ENCODE measurements at places on chromosomes 2 and 18.
A peak's percentile ranks its signal among the peaks of the same experiment; 100 is the strongest.

DNA sequence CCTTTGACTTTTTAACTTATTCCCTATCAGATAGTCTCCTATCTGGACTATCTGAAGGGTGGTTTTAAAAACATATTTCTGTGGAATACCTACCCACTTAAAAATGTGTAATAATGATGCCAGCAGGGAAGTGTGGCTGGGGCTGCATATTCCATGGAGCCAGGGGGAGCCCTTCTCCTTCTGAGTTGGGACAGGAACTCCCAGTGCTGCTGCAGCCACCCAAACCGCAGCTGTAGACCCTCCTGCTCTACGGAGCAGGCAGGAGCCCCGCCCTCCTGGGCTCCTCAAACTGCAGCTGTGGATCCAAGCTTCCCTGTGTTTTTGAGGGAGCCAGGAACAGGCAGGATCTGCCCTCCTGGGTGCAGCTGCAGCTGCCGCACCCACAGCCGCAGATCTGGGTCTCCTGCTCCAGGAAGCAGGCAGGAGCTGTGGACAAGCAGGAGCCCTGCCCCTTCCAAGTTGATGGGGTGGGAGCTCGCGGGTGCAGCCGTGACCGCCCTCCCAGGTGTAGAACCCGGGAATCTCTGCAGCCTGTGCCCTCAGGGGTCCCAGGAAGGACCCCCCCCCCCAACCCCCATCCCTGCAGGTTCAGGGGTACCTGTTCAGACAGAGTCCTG is 57.8 kb downstream of the PDK1 start:
- DNase-seq, result no peak

DNA sequence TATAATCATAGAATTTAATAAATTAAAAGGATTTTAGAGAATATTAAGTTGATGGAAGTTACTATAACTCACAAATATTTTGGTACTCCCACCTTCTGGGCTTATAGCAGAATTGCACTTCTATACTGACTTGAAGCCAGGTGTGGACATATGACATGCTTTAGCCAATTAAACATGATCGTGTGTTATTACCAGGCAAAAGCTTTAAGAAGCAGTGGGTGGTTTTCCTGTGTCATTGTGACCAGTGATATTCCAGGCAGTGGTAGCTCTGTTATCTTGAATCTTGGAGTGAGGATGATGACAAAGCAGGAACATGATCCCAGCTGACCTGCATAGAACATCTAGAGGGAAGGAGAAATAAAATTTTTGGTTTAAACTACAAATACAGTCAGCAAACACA is 370.9 kb upstream of the ZEB2 start:
- DNase-seq, result no peak

- peak; percentile 33 for DNase-seq
Measured at GRCh38 chr2:68715353-68716041, 19.1 kb upstream of the ARHGAP25 start.

DNA sequence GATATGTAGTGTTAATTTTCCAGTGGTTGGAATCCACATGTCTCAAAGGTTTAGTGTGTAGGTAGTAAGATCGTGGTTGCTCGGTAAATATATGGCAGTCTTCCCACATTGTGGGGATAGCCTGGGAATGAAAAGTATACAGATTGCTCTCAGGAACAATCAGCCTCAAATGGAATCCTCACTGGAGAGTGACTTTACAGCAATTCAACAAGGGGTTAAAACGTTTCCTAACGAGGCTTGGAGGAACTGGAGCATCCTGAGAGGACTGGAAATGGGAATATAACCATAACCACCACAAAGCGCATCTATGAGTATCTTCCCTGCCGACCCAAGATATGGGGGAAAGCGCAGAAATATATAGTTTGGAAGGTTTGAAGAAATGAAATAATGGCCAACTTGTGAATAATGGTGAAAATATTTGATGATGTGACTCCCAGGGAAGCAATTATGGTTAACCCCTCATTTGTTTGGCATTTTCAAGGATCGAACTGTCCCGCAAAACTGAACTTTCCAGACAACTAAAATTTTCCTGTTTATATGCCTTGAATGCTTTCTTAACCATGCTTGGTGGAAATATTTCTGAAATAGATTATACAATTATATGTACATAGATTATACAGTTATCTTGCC is 100.7 kb upstream of the FOSL2 start:
- no peak for DNase-seq

- no peak for DNase-seq
Measured at GRCh38 chr2:53312721-53313120, 454.9 kb upstream of the CHAC2 start.

GRCh38 chr2:113341191-113341869 is 62.6 kb upstream of the PAX8 start:
- DNase-seq, result no peak

GRCh38 chr2:228507231-228507824 is 325.8 kb upstream of the SPHKAP start:
- no peak for DNase-seq

GRCh38 chr18:32459361-32460101 is 11.2 kb downstream of the GAREM1 start:
- no peak for DNase-seq

DNA sequence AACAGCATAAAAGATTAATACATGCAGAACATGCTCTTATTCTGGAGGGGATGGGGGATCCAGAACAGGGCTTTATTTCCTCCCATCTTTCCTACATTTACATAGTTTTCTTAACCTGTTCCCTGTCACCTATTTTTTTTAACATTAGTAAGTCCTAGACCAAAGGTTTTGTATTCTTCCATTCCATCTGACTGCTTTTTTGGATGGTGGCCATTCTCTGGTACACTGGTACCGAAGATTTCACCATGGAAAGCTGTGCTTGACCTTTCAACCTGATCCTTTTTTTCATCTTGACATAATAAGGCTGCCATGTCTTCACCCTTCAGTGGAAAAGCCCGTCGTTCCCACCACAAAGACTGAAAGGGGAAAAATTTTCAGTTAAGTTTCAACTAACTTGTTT is 20.4 kb downstream of the RPE start:
- DNase-seq, result no peak

GRCh38 chr2:240687045-240687740 is 4.5 kb upstream of the AQP12A start:
- no peak for DNase-seq

DNA sequence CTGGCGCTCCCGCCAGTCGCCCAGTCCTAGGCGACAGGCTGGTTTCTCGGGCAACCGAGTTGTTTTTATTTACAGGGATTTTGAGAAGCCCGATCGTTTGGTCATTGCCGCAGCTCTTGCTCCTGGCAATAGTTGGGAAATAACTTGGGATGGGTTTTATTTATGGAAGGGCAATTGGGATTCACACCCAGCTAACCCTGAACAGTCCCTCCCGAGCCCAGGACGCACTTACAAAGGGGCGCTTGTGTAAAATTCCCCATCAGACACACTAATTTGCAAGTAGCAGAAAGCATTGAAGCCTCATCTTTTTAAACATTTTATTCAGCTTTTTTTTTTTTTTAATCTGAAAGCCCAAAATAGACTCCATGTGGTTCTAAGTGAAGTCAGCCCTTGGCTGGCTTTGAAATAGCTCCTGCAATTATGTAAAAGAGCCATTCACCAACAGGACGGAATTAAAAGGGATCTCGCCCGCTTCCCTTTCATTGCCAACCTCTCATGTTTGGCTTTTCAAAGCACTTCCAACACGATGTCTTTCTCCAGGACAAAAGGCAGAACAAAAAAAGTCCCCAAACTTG is 3.6 kb upstream of the GBX2 start:
- no peak for DNase-seq

GRCh38 chr2:207238831-207239701 is 73.3 kb upstream of the KLF7 start:
- peak; percentile 11 for DNase-seq

DNA sequence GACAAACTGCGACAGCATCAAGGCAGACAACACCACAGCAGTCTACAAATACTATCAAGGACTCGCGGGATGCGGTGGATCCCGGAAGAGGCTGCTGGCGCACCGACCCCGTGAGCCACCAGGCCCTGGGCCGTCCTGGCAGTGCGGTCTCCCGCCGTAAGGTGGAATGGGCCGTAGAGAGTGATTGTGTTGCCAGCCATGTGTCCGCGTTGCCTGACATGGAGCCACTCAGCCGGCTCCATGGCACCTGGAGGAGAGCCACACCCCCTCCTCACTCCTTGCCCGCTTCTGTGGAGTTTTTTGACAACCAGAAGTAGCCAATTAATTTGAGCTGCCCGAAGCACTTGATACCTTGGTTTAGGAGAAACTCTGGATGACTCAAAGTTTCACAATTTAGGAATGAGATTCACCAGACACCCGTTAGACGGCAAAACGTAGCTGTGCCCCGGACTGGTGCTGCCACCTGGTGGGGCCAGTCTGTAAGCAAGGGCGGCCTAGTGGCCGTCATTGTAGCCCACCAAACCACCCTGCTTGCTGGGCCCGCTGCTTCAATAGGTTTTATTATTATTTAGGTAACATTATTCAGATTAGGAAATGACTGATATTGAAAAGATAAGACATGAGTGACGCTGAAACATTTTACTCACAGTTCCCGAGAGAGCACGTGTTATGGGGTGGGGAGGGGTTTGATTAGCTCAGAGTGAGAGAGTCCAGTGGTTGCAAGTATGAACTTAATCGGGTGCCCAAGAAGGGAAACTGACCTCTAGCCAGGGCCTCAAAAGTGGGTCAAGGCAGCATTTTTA is 10.2 kb upstream of the IMP4 start:
- DNase-seq, result peak; percentile 51

- DNase-seq, result no peak
Measured at GRCh38 chr2:62698653-62699052, 6.9 kb upstream of the EHBP1 start.

DNA sequence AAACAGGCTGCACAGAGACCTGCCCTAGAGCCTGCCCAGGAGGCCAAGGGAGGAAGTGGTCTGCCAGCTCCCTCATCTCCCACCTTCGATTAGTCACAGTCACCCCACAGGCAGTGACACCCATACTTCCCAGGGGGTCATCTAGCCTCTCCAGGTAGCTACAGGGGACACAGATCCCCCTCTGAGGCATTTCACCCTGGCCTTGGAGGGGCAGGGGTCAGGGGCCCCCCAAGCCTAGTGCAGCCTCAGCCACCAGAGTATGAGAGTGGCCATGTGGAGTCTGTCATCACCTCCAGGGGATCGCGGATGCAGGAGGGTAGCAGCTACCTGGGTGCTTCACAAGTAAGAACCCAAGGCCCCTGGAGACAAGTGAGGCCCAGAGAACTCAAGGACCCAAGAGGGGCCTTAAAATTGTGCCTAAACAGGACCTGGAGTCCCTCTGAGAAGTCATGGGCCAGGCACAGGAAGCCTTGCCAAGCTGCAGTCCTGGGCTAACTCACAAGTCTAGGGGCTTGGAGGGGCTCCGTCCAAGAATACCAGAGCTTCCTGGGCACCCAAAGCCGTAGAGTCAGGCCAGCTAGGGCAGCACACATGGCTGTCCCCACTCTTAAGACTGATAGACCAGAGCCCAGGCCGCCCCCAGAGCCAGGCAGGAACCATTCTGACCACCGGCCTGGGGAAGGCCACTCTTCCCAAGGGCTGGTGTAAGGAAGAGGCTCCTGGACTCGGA is 354.3 kb upstream of the ID2 start:
- no peak for DNase-seq

GRCh38 chr18:36152781-36153180 is 23.1 kb downstream of the ELP2 start:
- DNase-seq, result no peak

Data from stimulated activated naive CD4-positive, alpha-beta T cell treated with Interleukin-2 at 50 U/mL for 16 hours (primary cell).